Activated CD4-positive, CD25-positive, alpha-beta regulatory T cell (primary cell): ENCODE measurements at places on chromosomes 5 and 9.

- DNase-seq: no peak
Observed at GRCh38 chr9:92564504-92564903, 28.7 kb upstream of the ECM2 start.

DNA sequence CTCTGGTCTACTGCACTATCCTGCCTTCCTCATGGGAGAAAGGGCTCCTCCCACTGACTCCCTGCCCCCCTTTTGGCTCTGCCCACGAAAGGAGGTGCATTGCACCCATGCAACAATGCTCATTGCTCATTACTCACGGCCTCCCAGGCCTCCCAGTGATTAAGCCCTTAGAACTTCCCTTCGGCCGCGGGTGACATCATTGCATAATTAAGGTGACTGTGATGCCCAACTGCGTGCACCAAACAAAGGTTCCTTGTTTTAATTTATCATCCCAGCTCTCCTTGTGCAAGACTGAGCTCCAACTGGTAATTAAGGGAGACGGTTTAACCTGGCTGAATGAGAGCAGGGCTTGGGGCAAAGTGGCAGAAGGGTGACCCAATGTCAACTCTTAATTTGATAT is 180.4 kb downstream of the GAS1 start:
- no peak for DNase-seq

DNA sequence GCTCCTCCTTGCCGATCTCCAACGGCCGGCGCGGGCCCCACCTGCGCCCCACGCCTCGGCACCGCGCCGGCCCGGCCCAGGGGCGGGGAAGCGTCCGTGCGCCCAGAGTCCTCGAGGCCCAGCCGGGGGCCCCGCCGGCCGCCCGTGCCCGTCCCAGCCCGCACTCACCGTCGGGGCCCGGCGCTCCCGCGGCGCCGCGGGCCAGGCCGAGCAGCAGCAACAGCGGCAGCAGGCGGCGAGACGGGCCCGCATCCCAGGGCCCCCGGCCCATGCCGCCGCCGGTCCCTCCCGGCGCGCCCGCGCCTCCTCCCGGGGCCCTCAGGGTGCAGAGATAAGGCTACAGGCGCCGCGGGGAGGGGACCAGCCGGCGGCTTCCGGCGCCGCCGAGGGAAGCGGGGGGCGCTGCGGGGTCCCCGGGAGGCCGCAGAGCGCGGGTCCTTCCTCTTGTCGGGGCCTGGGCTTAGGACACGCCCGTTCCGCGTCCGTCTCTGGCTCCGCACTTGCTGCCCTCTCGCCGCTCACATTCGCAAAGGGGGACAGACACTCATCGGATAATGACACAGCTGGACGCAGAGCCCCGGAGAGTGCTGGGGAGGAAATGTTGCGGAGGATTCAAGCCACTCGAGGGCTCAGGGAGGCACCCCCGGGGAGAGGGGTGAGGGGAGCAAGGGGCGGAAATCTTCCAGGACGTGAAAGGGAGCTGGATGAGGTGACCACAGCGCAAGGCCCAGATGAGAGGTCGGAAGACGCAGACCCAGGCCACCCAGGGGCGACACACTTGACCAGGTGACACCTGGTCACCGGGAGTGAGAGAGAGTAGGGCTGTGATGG is at the start of gene SUSD1:
SUSD1 (minus strand) TSS at position 333 of the 831 bp plus-strand sequence; CDS start at position 271, 62 bp downstream.
- no peak for DNase-seq

GRCh38 chr5:42943931-42944631 is 96.0 kb downstream of the ANXA2R start:
- no peak for DNase-seq

GRCh38 chr9:131276891-131277286 is 579 bp upstream of the FAM78A start:
- DNase-seq: no peak
